ENCODE measurements at places on chromosomes 16 and 17.

GRCh38 chr17:57750895-57751294 lies 5.8 kb upstream of the CCDC182 start:
- DNase-seq = no peak

DNA sequence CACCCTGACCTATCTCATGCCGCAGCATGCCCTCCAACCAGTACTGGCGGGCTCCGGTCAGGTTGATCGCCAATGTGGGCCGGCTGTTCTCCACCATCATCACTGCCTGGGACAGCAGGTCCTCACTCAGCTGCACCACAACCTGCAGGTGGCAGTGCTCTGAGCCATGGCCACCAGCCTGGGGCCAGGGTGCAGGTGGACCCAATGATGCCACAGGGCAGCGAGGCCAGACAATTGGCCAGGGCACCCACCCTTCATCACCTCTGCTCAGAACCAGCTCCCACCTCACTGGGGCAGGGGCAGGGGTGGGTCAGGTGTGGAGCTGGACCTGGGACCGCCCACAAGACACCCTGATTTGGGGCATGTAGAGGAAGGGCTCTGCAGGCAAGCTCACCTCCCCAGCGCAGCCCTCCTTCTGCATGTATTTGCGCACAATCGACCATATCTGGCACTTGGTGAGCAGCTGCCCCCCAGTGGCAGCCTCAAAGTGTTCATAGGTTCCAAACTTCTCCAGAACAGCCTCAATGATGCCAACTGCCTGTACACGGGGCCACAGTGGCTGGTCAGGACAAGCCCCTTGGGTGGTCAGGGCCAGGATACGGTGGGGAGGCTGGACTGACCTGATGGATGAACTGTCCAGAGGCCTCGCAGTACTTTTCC lies 4.2 kb downstream of the MATCAP1 start:
- DNase-seq = no peak

DNA sequence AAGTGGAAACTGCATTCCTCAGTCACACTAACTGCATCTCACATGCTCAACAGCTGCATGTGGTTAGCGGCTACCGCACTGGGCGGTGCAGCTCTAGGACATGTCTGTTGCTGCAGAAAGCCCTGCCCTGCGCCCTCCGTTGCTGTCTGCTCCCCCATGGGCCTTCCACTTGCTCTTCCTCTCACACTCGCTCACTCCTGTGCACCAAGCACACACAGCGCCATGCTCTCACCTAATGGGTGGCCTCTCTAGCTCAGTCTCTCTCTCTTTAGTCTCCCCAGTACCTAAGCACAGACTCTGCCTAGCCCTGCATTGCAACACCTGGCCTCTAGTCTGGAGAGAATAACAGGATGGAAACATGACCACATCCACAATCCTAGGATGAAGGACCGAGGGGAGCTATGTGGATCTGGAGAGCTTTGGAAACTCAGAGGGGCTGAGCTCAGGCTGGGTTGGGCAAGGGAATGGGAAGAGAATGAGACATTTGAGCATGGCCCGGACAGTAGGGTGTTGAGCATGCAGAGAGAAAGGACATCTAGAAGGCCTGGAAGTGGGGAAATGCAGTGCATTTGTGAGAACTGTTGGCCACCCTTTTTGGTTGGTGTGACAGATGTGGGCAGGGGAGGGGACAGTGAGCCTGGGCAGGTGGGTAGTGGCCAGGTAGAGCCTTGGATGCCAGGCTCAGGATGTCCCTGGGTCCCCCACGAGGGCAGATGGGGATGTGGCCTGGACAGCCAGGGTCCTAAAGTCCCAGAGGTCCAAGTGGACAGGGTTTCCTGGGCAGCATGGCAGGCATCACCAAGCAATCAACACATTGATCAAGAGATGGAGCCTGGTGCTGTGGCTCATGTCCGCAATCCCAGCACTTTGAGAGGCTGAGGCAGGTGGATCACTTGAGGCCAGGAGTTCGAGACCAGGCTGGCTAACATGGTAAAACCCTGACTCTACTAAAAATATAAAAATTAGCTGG lies 16.1 kb downstream of the SGCA start:
- DNase-seq = no peak

- DNase-seq = peak; percentile 98
These were observed at the start of gene LIG3 for GRCh38 chr17:34980353-34980680. LIG3 (plus strand) TSS chr17:34980512; CDS start chr17:34983006, 2,494 bp downstream.

DNA sequence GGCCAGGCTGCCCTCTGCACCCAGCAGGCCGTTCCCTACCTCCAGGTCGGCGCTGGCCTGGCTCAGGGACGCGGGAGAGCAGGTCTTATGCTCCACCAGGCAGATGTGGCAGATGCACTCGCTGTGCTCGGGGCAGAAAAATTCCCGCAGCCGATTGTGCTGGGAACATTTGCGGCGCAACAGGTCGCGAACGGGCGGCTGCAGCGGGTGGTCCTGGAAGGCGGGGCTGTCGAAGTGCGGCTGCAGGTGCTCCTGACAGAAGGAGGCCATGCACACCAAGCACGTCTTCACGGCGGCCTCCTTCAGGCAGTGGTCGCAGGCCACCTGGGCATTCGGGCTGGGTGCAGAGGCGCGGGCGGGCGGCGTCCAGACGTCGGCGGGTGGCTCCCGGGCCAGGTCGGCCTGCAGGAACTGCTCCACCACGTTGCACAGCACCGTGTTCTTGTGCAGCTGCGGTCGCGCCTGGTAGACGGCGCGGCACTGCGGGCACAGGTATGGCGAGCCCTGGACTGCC lies 439 bp downstream of the TRIM25 start:
- peak; percentile 29 for DNase-seq

DNA sequence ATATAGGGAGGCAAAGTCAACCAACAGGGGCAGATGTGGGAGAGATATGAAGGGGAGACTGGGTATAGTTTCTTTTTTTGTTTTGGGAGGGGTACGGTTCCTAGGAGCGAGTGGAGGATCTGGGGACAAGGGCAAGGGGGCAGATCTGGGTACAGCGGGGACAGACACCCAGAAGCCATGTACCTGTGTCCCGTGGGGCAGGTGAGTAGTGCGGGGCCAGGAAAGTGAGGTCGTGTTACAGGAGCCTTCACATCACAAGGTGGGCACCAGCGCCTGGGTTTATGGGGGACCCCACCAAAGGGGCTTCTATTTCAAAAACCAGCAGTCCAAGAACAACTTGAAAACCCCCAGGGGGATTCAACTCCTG lies 11.5 kb downstream of the LITAF start:
- no peak for DNase-seq

- DNase-seq = no peak
These were observed 31.3 kb upstream of the TNS4 start for GRCh38 chr17:40532520-40533253.

DNA sequence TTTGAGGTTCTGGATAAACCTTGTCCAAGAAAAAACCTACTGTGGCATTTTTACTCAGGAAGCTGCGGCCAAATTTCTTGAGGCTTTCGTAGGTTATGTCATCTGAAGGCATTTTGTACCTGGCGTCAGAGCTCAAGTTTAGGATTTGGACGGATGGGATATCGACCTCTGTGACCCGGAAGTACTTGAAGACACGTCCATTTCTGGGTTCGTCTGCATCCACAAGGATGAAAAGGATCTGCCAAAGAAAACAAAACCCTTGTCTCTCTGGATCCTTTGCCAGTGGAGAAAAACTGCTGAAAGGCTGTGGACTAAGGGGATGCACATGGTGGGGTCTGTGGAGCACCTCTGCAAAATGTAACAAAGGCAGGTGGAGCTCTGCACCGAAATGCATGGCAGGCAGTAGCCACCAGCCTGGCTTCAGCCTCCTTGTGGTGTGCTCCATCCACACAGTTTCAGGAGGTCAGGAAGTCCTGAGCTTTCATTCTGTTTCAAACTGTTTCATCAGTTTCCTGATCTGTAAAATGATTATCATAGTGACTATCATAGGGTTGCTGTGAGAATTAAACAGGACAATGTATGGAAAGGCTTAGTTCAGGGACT lies 17.0 kb upstream of the UMOD start:
- no peak for DNase-seq

GRCh38 chr17:16870253-16871245 lies 101.4 kb downstream of the TNFRSF13B start:
- no peak for DNase-seq

DNA sequence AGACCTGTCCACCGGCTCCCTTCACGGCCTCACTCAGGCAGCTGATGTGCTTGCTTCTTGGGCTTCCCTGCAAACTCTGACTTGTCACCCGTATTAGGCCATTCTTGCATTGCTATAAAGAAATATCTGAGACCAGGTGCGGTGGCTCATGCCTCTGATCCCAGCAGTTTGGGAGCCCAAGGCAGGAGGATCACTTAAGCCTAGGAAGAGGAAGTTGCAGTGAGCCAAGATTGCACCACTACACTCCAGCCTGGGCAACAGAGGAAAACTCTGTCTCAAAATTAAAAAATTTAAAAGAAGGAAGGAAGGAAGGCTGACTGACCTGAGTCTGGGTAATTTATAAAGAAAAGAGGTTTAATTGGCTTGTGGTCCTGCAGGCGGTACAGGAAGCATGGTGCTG lies 17.0 kb downstream of the SOST start:
- no peak for DNase-seq

GRCh38 chr17:49572806-49573420 lies 2.8 kb upstream of the NXPH3 start:
- no peak for DNase-seq

- no peak for DNase-seq
These were observed 77.3 kb downstream of the MPRIP start for GRCh38 chr17:17119533-17119932.

GRCh38 chr17:79844869-79845600 lies 5.8 kb upstream of the CBX4 start:
- DNase-seq = peak; percentile 88

- no peak for DNase-seq
These were observed 88.8 kb upstream of the TNRC6C start for GRCh38 chr17:77869665-77870132.

GRCh38 chr17:13182854-13183253 lies 165.0 kb upstream of the ELAC2 start:
- no peak for DNase-seq

DNA sequence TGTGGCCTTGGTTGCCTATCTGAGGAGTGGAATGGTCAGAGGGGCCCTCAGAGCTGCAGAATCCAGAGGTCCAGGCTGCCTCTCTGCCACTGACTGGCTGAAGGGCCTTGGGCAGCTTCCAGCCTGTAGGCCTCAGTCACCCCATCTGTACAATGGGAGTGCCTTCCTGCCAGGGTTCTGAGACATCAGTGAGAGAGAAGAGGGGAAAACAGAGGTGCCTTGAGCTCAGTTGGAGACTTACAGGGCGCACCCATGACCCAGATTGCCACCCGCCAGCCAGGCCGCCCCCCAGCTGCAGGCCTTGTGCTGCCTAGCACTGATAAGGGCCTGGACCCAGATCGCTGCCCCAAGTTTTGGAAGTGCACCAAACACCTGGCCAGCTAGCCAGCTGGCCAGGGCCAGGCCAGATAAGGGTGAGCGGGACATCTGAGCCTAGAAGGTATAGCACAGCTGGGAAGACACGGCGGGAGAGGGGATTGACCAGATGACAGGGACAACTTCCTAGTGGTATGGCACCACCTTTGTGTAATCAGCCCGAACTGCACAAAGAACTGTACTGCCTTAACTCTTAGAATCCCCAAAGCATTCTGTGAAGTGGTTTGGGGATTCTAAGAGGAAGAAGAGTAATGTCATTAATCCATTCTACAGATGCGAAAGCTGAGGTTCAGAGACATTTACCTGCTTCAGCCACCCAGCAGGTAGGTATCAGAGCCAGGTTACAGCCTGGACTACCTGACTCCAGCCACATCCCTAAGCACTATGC lies 1.4 kb downstream of the SLC4A1 start:
- no peak for DNase-seq

- DNase-seq = no peak
These were observed 96.3 kb downstream of the TNFRSF13B start for GRCh38 chr17:16875662-16876061.

GRCh38 chr17:37048811-37049210 lies 100.1 kb downstream of the AATF start:
- DNase-seq = no peak

- no peak for DNase-seq
These were observed 8.7 kb downstream of the TMEM204 start for GRCh38 chr16:1542166-1542500.

GRCh38 chr17:60102632-60103096 lies 23.9 kb upstream of the HEATR6 start:
- peak; percentile 41 for DNase-seq

- no peak for DNase-seq
These were observed 14.7 kb downstream of the RARA start for GRCh38 chr17:40323391-40324381.

DNA sequence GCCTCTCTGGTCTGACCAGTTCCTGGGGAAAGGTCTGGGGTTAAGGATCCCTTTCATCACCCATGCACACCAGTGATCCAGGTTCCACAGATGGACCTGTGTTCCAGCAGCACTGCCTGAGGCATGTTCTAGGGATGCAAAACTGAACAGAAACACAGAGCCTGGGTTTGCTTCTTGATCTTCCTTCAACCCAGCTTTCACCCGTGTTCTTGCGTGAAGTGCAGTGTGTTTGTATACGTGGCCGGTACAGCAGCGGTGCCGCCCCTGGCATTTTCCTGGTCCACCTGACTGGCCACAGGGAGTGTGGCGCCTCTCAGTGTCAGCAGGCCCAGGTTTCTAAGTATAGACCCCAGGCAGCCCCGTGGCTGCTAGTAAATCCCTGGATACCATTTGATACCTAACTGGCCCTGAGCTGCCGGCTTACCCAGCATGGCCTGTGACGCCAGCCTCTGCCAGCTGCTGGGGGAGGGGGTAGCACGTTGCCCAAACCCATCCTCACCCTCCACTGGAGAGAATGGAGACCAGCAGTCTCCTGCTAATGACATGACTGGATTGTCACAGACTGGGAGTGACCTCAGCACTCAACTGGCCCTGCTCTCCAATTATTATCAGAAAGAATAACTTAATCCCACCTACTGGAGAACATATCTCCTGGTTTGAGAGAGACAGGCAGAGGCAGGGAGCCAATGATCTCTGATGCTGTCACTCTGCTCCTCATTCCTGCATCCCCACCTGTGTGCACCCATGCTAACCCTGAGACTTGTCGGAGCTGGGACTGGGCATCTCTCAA lies 59.2 kb upstream of the LGALS9 start:
- no peak for DNase-seq

DNA sequence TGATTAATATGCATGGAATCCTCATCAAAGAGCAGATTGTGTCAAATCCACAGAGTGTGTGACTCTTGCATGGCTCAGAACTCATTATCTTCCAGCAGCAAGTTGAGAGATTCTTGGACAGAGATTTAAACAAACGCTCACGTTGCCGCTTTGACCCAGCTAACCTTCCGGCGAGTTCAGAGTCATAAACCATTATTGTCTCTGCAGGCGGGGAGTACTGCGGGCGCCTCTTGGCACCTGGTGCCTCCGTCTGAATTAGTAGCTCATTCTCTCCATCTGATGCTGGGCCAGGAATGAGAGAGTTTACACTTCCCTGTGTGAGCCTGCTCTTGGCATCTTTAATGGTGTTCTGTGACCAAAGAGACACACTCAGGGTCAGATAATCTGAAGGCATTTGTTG lies 138.6 kb upstream of the WSCD1 start:
- DNase-seq = no peak

Data from GM03348 (cell line).